ENCODE measurements at places on chromosomes 1 and 21.

DNA sequence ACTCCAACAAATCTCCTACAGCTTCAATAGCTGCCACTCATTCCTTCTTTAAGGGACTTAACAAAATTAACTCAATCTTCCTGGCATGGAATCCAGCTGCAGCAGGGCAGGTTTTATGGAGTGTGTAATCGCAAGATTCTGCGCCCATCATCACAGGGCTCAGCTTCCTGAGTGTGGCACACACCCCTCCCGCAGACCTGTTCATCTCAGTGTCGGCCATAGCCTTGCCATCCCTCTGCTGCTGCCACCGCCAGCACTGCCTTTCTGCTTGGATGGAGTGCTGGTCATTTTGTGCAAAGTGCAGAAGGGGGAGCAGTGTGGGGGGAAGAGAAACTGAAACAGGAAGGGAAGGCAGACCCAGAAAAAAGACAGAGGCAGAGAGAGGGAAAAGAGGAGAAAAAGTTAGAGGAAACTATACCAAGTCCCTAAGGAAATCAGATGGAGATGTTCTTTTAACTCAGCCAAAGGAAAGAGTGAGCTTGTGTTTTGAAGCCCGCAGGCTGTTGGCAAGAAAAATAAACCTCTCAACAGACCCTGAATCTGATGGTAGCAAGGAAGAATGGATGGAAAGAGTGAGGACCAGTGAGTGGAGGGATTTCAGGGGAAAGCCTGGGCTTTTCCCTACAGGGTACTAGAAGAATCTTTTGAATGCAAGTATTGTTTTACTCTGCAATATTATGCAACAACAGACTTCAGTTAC lies 324.2 kb downstream of the SEC16B start:
- DNase-seq, result no peak

- no peak for DNase-seq
These were observed 82.6 kb downstream of the GPR161 start for GRCh38 chr1:168054117-168054516.

- DNase-seq, result no peak
These were observed 74.5 kb downstream of the FOXJ3 start for GRCh38 chr1:42260376-42261070.

GRCh38 chr1:113247782-113248181 lies 142.5 kb upstream of the MAGI3 start:
- DNase-seq, result no peak

- no peak for DNase-seq
These were observed 178.0 kb downstream of the TOMM20 start for GRCh38 chr1:234950598-234950997.
